ENCODE measurements at places on chromosomes 4 and X.

GRCh38 chr4:135485371-135485770 is 1283.8 kb upstream of the PABPC4L start:
- no peak for DNase-seq

DNA sequence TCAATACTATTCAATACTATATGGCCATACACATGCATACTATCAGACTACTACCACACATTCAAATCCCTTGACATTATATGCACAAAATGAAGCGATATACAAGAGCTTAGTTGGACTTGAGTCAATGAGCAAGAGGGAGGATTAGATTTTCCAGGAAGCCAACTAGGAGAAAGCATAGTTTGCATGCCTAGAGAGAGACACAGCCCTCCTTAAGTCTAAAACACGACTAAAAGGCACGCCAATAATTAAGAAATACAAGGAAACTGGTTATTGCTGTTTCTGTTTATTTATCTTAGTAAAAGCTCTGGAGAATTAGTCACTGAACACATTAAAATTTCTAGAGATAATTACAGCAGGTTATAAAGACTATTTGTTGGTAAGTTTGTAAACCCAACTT is 21.8 kb downstream of the MBNL3 start:
- DNase-seq: no peak

GRCh38 chrX:2697306-2697705 is 6.2 kb downstream of the CD99 start:
- peak; percentile 37 for DNase-seq

- no peak for DNase-seq
These were observed 160.9 kb upstream of the GIMD1 start for GRCh38 chr4:106529348-106530023.

DNA sequence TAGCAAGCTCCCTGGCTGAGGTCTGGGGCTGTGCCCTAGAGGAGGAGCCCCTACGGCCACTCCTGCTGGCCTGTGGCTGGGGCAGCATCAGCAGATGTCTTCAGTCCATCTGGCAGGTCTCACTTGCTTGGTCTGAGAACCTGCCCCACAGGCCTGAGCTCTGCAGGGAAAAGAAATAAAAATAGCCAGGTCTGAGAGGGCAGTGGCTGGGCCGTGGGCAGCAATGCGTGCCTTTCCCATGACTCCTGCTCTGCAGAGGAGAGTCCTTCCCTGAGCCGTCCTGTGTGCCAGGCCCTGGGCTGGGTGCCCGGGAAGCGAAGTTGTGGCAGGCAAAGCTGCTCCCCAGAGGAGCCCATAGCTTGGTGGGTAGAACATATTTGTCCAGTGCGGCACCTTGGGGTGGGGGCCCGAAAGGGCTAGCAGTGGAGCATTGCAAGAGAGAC is 11.3 kb upstream of the KIAA0232 start:
- DNase-seq: no peak

DNA sequence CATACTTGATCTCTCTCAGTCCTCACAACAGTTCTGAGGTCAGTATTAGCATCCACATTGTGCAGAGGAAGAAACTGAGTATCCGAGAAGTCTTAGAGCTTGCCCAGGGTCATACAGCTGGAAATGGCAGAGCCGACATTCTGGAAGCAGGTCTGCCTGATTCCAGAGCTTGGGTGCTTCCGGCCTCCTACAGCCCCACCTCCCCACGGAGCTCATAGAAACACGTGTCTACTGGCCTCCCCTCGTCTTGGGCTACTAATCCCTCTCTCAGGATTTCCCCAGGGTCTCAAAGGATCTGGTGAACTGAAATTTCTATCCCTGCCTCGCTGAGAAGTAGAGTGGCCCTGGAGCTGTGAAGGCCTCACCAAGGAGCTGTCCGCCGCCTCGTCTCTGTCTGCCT is 12.0 kb upstream of the KDM5C start:
- peak; percentile 32 for DNase-seq

DNA sequence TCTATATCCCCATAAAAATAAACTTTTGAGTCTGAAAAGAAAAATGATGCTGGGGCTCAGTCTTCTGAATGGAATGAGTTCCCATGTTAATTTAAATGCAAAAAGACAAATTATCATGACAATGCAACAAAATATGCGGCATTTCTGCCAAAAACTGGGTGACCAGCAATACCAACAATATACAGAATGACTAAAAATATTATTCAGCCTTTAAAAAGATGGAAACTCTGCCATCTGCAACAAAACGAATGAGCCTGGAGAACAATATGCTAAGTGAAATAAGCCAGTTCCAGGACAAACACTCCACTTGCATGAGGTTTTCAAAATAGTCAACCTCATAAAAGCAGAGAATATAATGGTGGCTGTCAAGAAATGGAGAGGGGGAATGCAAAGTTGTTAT is 558.5 kb downstream of the IL15 start:
- no peak for DNase-seq

- no peak for DNase-seq
These were observed 18.7 kb downstream of the SLC25A43 start for GRCh38 chrX:119417842-119418241.

GRCh38 chr4:28523681-28524190 is 1663.1 kb downstream of the STIM2 start:
- DNase-seq: no peak

GRCh38 chrX:39260965-39261364 is 459.7 kb downstream of the MID1IP1 start:
- DNase-seq: no peak

- DNase-seq: no peak
These were observed 534.1 kb upstream of the GALNTL6 start for GRCh38 chr4:171279131-171279530.

DNA sequence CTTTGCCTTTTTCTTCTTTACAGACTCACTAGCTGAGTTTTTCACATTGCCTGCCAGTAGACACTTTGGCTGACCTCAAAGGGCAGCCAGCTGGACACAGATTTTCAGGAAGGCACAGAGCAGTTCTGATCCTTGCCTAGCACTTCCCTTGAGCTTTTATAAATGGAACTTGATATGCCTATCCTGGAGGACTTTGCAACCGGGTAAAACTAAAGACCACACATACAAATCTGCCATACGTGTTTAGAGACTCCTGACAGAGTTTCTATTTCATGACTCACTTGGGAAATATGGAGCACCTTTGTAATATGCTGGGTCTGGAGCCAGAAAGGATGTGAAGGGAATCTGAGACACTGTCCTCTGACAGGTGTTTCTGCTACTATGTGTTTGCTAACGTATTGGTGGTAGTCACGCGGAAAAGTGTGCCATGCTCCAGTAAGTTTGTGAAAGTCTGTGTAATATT is 56.7 kb upstream of the RASSF6 start:
- DNase-seq: no peak

- DNase-seq: no peak
These were observed 125.7 kb downstream of the STOX2 start for GRCh38 chr4:184030764-184031163.

- DNase-seq: no peak
These were observed 16.2 kb upstream of the PUDP start for GRCh38 chrX:7164174-7164573.

DNA sequence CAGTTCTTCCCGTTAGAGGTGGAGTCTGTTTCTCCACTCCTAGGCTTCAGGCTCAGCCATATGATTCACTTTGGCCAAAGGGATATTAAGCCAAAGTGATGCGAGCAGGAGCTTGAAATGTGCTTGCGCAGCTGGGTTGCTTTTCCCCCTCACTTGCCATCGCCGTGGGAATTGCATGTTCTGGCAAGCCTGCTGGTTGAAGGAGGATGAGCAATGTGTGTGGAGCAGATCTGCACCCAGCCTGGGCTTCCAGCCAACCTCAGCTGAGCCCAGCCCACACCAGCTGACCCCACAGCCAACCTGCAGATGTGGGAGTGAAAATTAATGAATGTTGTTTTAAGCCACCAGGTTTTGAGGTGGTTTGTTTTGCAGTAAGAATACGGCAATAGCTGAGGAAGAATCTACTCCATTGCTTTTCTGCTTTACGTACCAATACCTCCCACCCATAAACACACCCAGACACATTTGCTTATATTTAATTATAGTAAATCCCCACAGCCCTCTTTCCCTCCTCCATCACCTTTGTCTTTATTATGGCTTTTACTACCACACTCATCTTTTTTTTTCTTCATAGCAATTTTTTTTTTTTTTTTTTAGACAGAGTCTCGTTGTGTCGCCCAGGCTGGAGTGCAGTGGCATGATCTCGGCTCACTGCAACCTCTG is 132.8 kb upstream of the FUNDC1 start:
- no peak for DNase-seq

- DNase-seq: no peak
These were observed 277.9 kb downstream of the ZC4H2 start for GRCh38 chrX:64698317-64698716.

- no peak for DNase-seq
These were observed 43.5 kb downstream of the CLOCK start for GRCh38 chr4:55503169-55503568.

GRCh38 chr4:52266537-52267137 is 215.5 kb downstream of the SPATA18 start:
- DNase-seq: no peak

- DNase-seq: no peak
These were observed 5.1 kb upstream of the LIMCH1 start for GRCh38 chr4:41532882-41533281.

- no peak for DNase-seq
These were observed 91.2 kb downstream of the ARHGAP10 start for GRCh38 chr4:147823130-147823529.

GRCh38 chrX:127884921-127885320 is 167.3 kb downstream of the ACTRT1 start:
- no peak for DNase-seq

GRCh38 chrX:135295238-135295943 is 13.9 kb upstream of the ETDC start:
- DNase-seq: peak; percentile 92

DNA sequence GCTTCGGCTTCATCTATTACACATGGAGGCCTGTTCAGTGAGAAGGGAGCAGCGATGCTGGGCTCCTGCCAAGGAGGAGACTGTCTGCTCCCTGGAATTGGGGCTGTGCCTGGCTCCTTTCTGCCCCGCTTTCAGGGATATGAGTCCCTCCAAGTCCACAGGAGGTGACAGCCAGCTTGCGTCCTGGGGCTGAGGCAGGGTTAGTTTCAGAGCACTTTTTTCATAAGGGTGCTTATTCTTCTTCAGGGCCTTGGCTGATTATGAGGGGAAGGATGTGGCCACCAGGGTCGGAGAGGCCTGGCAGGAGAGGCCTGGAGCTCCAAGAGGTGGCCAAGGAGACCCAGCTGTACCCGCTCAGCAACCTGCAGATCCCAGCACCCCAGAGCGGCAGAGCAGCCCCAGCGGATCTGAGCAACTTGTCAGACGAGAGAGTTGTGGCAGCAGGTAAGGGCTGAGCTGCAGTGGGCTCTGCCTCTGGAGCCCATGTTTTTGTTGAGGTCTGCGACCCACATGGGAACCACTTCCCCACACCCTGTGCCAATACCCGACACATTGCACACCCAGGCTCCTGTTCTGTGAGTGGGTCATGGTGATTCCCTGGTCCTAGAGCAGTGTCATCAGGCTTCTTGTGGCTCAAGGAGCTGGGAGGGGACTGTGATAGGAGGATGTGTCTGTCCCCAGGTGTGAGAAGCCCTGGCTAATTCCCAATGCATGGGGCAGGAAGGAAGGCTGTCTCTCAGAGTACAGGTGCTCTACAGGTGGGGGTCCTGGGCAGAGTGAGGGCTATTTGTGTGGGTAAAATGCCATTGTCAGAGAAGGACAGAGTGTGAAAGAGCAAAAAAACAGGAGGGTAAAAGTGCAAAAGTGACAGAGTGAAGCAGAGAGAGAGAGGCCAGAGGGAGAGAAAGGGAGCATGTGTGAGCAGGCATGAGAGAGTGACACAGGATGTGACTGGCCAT is 47.4 kb downstream of the ZNF185 start:
- peak; percentile 68 for DNase-seq

All from spleen (tissue), 13 donors.